Tracheal epithelial cell (primary cell): ENCODE measurements at places on chromosomes 3 and 15. TPM values are rescaled to one million over a fixed set of nuclear protein-coding genes. Genes with fewer than 3 reads are reported as not detected.

Gene PHC3
- total RNA-seq: 14.9 and 22.8 TPM in 2 replicates

Gene ROBO2
- 0.21 and 0.96 TPM in 2 replicates for total RNA-seq

Gene ADAMTS17
- total RNA-seq: 0.21 and 1.7 TPM in 2 replicates

Gene MB21D2
- total RNA-seq: 4.3 and 16.6 TPM in 2 replicates

Gene SCN5A
- not detected in 2 replicates for total RNA-seq

Gene CELSR3
- total RNA-seq: 1.4 and 3.4 TPM in 2 replicates

Gene SLC38A3
- not detected in 2 replicates for total RNA-seq

Gene RAD51
- total RNA-seq: 0.21 and 2.4 TPM in 2 replicates

Gene CLRN1
- not detected in 2 replicates for total RNA-seq

Gene FANCD2OS
- total RNA-seq: not detected in 2 replicates

Gene ZNF620
- total RNA-seq: 0.64 and 1.2 TPM in 2 replicates

Gene CA12
- 122 and 136 TPM in 2 replicates for total RNA-seq

Gene WWTR1
- 9.2 and 36.9 TPM in 2 replicates for total RNA-seq

Gene CRTC3
- total RNA-seq: 7.2 and 8.5 TPM in 2 replicates

Gene DUOX2
- total RNA-seq: 1.3 and 1.9 TPM in 2 replicates

Gene SERPINI1
- 1.2 and 2.6 TPM in 2 replicates for total RNA-seq

Gene IL12A
- 0.72 and 1.9 TPM in 2 replicates for total RNA-seq

Gene ZNF860
- total RNA-seq: 1.4 and 1.9 TPM in 2 replicates

Gene UBAP1L
- total RNA-seq: 0.43 and 0.72 TPM in 2 replicates

Gene COL6A5
- total RNA-seq: not detected in 2 replicates

Gene CRYGS
- 0.43 and 0.48 TPM in 2 replicates for total RNA-seq

Gene MUC4
- 0.72 TPM in 1 of 2 replicates, not detected in the other for total RNA-seq

Gene PCOLCE2
- 1.1 and 5.1 TPM in 2 replicates for total RNA-seq

Gene SCAANT1
- not detected in 2 replicates for total RNA-seq

Gene ECE2
- under 0.01 TPM in 1 of 2 replicates, not detected in the other for total RNA-seq

Gene KLHL6
- total RNA-seq: not detected in 2 replicates

Gene CDC25A
- total RNA-seq: 3.8 and 4.3 TPM in 2 replicates

Gene GPR62
- total RNA-seq: not detected in 2 replicates

Gene TM4SF1
- total RNA-seq: 79.7 and 277 TPM in 2 replicates

Gene SAMMSON
- total RNA-seq: not detected in 2 replicates

Gene EFHB
- 1.4 TPM in 1 of 2 replicates, not detected in the other for total RNA-seq

Gene ATP10A
- total RNA-seq: 0.21 and 6.0 TPM in 2 replicates

Gene FAM162A
- 15.1 and 22.9 TPM in 2 replicates for total RNA-seq

Gene ULK4
- total RNA-seq: 4.1 and 6.4 TPM in 2 replicates

Gene SLC28A2
- total RNA-seq: not detected in 2 replicates

Gene KNG1
- not detected in 2 replicates for total RNA-seq

Gene RUVBL1
- total RNA-seq: 71.6 and 81.6 TPM in 2 replicates

Gene SHC4
- 1.5 and 1.9 TPM in 2 replicates for total RNA-seq

Gene LRTM1
- not detected in 2 replicates for total RNA-seq

Gene APBA2
- 7.5 and 14.7 TPM in 2 replicates for total RNA-seq

Gene DUOXA2
- total RNA-seq: not detected in 2 replicates

Gene PTX3
- total RNA-seq: 0.85 and 5.8 TPM in 2 replicates

Gene EOMES
- total RNA-seq: not detected in 2 replicates

Gene FOXB1
- not detected in 2 replicates for total RNA-seq

Gene GPR176
- total RNA-seq: 2.6 and 23.9 TPM in 2 replicates

Gene ZNF80
- not detected in 2 replicates for total RNA-seq

Gene PRRT3
- 0.72 and 1.7 TPM in 2 replicates for total RNA-seq

Gene EDEM1
- total RNA-seq: 28.9 and 56.1 TPM in 2 replicates

Gene SPINT1
- total RNA-seq: 258 and 274 TPM in 2 replicates

Gene CFAP100
- total RNA-seq: not detected in 2 replicates

Gene ESYT3
- total RNA-seq: 0.43 and 0.48 TPM in 2 replicates

Gene TIPARP
- total RNA-seq: 50.8 and 122 TPM in 2 replicates

Gene LYZL4
- total RNA-seq: not detected in 2 replicates

Gene ARPP21
- total RNA-seq: not detected in 2 replicates

Gene TMCC1
- 14.7 and 16.9 TPM in 2 replicates for total RNA-seq

Gene CNTN3
- 0.96 and 1.1 TPM in 2 replicates for total RNA-seq

Gene CHAC1
- total RNA-seq: 11.3 and 38.6 TPM in 2 replicates
